ENCODE measurements at places on chromosomes 1 and 21. TPM values are rescaled to one million over a fixed set of nuclear protein-coding genes. Genes with fewer than 3 reads are reported as not detected.

The DMRTA2 gene
- total RNA-seq = not detected

The SPOCD1 gene
- 18.3 TPM for total RNA-seq

The LCE2C gene
- total RNA-seq = not detected

The DTL gene
- 0.87 TPM for total RNA-seq

The PSMA5 gene
- 27.3 TPM for total RNA-seq

The FAM229A gene
- 4.1 TPM for total RNA-seq

The CYP4A11 gene
- total RNA-seq = not detected

The MPL gene
- total RNA-seq = not detected

The RBM11 gene
- not detected for total RNA-seq

The NGF gene
- total RNA-seq = 3.1 TPM

The ACTN2 gene
- total RNA-seq = not detected

The KCNA2 gene
- total RNA-seq = 0.10 TPM

The NBPF20 gene
- 3.2 TPM for total RNA-seq

The CACHD1 gene
- 8.5 TPM for total RNA-seq

The HHIPL2 gene
- total RNA-seq = 0.81 TPM

The PLA2G2D gene
- not detected for total RNA-seq

The GPR37L1 gene
- total RNA-seq = not detected

The OLFML2B gene
- 44.1 TPM for total RNA-seq

The MYBPH gene
- 1.0 TPM for total RNA-seq

The PODN gene
- 59.5 TPM for total RNA-seq

The ADAM30 gene
- total RNA-seq = not detected

The CXADR gene
- 4.4 TPM for total RNA-seq

The GNG5 gene
- 56.0 TPM for total RNA-seq

The PUM1 gene
- total RNA-seq = 56.7 TPM

The HMGCL gene
- 35.4 TPM for total RNA-seq

The HSF2BP gene
- total RNA-seq = 1.6 TPM

The AKR7A2 gene
- total RNA-seq = 159 TPM

The ITGB2 gene
- total RNA-seq = not detected

The KRTAP19-1 gene
- total RNA-seq = not detected

The FCMR gene
- 1.6 TPM for total RNA-seq

The MROH7 gene
- 0.05 TPM for total RNA-seq

The CHAF1B gene
- 1.2 TPM for total RNA-seq

The MATN1 gene
- not detected for total RNA-seq

All from cardiac ventricle fibroblast (primary cell).